Hepatic stellate cell (primary cell): ENCODE measurements at places on chromosomes 3 and 15.

DNA sequence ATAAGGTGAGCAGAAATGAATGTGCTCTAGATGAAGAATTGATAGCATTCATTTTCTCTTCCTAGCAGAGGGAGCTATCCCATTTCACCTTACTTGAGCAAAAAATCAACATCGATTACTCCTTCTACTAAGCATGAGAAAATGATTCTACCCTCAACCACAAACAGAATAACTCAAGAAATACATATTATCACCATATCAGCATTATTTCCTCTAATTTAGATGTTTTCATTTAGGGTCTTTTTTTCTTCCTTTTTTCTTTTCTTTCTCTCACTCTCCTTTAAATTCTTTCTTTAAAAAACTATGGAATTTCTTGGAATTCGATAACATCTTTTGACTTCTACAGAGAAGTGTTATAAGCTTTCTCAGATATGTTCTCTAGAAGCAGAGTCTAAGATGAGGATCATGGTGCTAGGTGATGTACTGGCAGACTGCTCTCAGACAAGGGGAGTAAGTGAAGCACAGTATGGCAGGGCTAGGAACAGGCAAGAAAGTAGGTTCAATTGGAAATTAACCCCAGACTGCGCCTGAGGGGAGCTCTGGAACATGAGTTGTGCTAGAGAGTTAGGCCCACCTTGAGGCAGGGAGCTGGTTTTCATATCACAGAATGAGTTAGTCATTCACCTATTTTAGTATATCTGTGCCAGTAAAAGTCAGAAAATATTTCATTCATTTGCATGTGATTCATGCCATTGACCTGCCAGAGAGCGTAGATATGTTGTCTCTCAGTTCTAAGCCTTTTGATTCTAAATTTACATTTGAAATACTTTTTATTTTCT lies 279.2 kb upstream of the KCNH8 start:
- DNase-seq, result no peak

- DNase-seq, result no peak
Measured at GRCh38 chr15:28185148-28185895, 86.2 kb upstream of the OCA2 start.

- DNase-seq, result peak; percentile 24
Measured at GRCh38 chr3:115804713-115805119, 181.4 kb downstream of the GAP43 start.

- DNase-seq, result no peak
Measured at GRCh38 chr15:81419332-81419943, 45.4 kb upstream of the TMC3 start.

- DNase-seq, result no peak
Measured at GRCh38 chr3:194688200-194688740, 2.6 kb downstream of the FAM43A start.

DNA sequence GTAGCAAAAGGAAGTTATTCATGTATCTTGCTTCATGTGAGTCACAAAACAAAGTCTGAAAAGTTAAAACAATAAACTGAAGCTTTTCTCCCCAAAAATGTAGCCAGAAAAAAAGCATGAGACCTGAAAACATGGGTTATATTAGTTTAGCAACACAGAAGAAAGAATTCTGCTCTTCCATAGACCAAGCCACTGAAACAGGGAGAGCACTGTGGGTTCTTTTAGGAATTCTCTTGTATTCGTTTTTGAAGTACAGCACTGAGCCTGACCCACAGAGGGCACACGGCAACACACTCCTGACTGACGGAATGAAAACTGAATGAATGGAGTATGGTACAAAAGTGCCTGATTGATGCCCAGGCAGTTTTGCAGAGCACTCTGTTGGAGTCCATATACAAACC lies 66.6 kb downstream of the TM4SF4 start:
- no peak for DNase-seq

DNA sequence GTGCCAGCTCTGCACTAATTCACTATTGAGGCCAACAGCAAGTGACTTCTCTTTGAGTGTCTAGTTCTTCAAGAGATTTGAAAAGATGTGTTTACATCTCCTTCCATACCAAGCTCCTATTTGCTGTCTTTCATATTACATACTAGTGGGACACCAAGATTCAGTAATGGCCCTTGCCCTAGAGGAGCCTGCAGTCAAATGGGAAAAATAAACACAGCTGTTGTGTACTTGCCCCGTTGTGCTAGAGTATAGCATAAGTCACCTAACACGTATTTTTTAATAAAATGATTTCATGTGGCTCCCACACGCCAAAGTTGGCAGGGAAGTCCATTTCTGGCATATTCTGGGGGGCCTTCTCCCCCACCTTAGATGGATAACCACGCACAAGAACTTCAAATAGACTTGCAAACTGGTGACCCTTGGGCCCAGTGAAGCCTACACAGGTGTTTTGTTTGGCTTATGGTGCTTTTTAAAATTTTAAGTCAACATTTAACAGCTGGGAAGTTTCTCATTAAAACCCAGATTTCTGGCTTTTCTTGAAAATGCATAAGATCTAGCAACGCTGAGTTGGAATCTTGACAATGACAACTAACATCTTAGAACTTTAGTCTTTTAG lies 95.3 kb upstream of the LPP start:
- DNase-seq, result no peak

DNA sequence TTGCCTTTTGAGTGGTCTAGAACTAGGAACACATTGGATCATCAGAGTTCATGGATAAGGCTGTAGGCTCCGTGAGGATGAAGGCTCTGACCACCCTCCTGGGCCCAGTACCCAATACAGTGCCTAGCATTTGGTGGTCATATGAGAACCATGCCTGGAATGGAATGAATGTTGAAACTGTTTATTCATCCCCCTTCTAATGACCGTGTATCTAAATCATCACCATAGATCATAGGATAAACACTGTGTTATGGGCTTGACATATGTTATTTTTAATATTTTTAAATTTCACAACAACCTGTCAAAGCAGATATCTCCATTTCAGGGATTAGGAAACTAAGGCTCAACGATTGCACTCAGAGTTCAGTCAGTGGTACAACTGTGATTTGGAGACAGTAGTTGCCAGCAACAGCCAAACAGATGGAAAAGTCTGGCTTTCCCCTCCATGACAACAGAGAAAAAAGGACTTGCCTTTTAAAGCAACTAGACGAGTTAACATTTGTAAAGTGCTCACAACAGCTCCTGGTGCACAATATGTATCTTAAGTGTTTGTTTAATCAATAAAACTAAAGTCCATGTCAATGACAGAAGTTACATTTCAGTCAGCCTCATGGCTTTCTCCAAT lies 89.6 kb downstream of the TMEM266 start:
- DNase-seq, result peak; percentile 47

GRCh38 chr3:188507244-188507720 lies 353.3 kb downstream of the LPP start:
- peak; percentile 70 for DNase-seq

GRCh38 chr15:88894348-88894818 lies 961 bp downstream of the HAPLN3 start:
- peak; percentile 74 for DNase-seq

GRCh38 chr3:66602237-66602636 lies 101.4 kb upstream of the LRIG1 start:
- DNase-seq, result no peak

DNA sequence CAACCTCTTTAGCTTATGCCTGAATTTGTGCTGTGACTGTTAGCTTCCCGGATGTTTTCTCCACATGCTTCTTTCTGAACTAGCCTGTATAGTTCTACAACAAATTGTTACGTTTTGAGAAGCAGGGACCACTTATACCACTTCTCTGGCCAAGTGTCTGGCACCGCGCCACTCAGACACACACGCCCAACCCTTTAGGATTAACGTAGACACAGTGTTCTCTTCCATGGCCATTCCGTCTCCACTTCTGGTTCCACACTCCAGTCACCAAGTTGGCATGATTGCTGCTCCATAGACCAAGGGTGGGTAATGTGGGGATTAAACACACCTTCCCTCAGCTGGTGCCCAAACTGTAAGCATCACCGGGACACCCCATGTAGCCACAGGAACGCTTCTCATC lies 755 bp upstream of the TMEM108 start:
- DNase-seq, result no peak

GRCh38 chr15:93146196-93146595 lies 57.2 kb upstream of the RGMA start:
- no peak for DNase-seq

GRCh38 chr3:177820683-177821316 lies 623.5 kb upstream of the TBL1XR1 start:
- DNase-seq, result no peak

- peak; percentile 4 for DNase-seq
Measured at GRCh38 chr3:179603831-179604230, 607 bp downstream of the MRPL47 start.

DNA sequence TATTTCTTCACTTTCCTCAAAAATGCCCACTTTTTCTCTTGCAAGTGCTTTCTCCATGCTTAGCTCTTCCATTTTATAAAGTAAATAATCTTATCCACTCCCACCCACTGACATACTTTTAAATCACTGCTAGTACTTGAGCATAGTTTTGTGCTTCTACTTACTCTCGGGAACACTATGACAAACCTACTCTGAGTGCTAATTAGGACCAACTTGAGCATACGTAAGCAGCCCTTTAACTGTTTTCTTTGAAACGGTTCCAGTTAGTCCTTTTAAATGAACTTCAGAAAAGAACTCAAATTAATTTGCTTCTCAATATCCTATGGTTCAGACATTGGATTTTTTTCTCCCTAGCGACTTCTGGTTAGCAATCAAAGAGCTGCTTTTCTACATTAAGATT lies 280.0 kb upstream of the SOX2 start:
- DNase-seq, result no peak

GRCh38 chr3:184085389-184085852 lies 11.4 kb upstream of the HTR3E start:
- DNase-seq, result no peak

DNA sequence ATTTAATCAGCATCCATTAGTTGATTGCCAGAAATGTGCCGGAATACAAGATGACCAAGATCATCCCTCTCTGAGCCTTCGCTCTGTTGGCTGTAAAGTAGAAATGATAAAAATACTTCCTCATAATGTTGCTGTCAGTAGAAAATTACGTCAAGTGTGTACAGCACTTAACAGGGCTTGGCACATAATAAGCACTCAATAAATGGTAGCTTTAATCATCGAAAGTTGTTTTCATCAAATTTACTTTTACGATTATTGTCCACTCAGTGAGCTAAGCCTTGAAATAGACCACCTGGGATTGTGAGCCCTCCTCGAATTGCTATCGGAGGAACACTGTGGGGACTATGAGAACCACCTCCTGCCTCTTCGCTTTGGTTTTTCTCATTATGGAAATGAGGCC lies 301.3 kb upstream of the TPRG1 start:
- no peak for DNase-seq

- no peak for DNase-seq
Measured at GRCh38 chr3:5017925-5018531, 38.8 kb downstream of the BHLHE40 start.

- no peak for DNase-seq
Measured at GRCh38 chr3:146152834-146153233, 8.2 kb downstream of the PLOD2 start.

DNA sequence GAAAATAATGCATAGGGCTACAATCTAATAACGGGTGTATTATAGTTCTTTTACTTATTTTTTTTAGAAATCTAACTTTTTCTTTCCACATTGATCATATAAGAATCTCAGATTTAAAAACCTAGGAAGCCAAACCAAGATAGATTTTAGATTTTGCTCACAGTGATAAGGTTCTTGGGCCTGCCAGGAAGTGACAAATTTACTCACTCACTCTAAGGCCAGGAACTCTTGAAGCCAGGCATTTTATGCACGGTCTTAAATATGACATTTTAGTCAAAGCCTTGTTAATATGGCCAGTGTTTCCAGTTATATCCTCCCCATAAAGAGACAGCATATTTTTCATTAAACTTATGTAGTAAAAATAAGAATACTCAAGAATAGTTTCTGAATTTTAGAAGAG lies 271.4 kb downstream of the SQOR start:
- no peak for DNase-seq

GRCh38 chr3:112302881-112303763 lies 9.1 kb upstream of the SLC9C1 start:
- no peak for DNase-seq

DNA sequence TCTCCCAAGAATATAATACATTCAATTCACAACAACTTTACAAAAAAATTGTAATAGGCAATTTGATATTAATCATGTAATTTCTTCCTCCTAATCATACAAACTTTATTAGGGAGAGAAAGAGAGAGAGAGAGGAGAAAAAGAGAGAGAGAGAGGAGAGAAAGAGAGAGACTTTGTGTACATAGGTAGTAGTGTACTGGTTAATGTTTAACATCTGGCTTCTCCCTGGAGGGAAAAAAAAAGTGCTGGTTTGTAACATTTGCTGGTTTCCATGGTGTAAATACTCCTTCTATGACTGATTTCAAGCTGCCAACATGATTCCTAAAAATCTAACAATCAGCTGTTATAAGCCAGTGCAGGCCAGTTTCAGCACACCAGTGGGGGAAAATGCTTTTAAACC lies 98.0 kb upstream of the ARHGEF26 start:
- no peak for DNase-seq

GRCh38 chr3:38477057-38477820 lies 18.9 kb upstream of the EXOG start:
- DNase-seq, result no peak

GRCh38 chr3:30308131-30308530 lies 298.3 kb upstream of the TGFBR2 start:
- no peak for DNase-seq

- DNase-seq, result peak; percentile 21
Measured at GRCh38 chr3:182979674-182980191, 605 bp downstream of the DCUN1D1 start.

- DNase-seq, result no peak
Measured at GRCh38 chr15:64878705-64879104, 33.0 kb upstream of the ANKDD1A start.

- DNase-seq, result no peak
Measured at GRCh38 chr3:181354140-181354539, 357.6 kb upstream of the SOX2 start.

- DNase-seq, result no peak
Measured at GRCh38 chr15:100531823-100532327, 3.1 kb upstream of the CERS3 start.

GRCh38 chr3:59126446-59126845 lies 76.6 kb upstream of the CFAP20DC start:
- DNase-seq, result no peak

- no peak for DNase-seq
Measured at GRCh38 chr3:78742491-78742890, 1025.3 kb downstream of the ROBO1 start.

GRCh38 chr3:64650096-64650622 lies 37.6 kb downstream of the ADAMTS9 start:
- no peak for DNase-seq

GRCh38 chr15:51281368-51281967 lies 56.9 kb downstream of the CYP19A1 start:
- peak; percentile 62 for DNase-seq
